CD4-positive, CD25-positive, alpha-beta regulatory T cell (primary cell): ENCODE measurements at places on chromosomes 2 and 18. TPM values are rescaled to one million over a fixed set of nuclear protein-coding genes. Genes with fewer than 3 reads are reported as not detected.

LINC00305 gene
- not detected for total RNA-seq

ARHGAP28 gene
- not detected for total RNA-seq

BMP10 gene
- total RNA-seq: 0.57 TPM

SCN2A gene
- not detected for total RNA-seq

DIPK1C gene
- total RNA-seq: not detected

GPR45 gene
- not detected for total RNA-seq

PPIG gene
- 81.6 TPM for total RNA-seq

CYP27A1 gene
- total RNA-seq: not detected

RGPD4 gene
- not detected for total RNA-seq

MARS2 gene
- 13.6 TPM for total RNA-seq

IL1R1 gene
- 11.7 TPM for total RNA-seq

HOXD3 gene
- not detected for total RNA-seq

G6PC2 gene
- not detected for total RNA-seq

QPCT gene
- not detected for total RNA-seq

ERICH2 gene
- not detected for total RNA-seq

LIPG gene
- total RNA-seq: not detected

WIPF1 gene
- 473 TPM for total RNA-seq

TMEM131 gene
- 34.1 TPM for total RNA-seq

ASXL3 gene
- not detected for total RNA-seq

WDSUB1 gene
- total RNA-seq: 2.1 TPM

VIL1 gene
- 2.1 TPM for total RNA-seq

BOLL gene
- total RNA-seq: not detected

HOXD12 gene
- total RNA-seq: not detected

RFTN2 gene
- not detected for total RNA-seq

SGPP2 gene
- total RNA-seq: 8.3 TPM

ST6GAL2 gene
- total RNA-seq: 0.74 TPM

AOX1 gene
- total RNA-seq: not detected
